ENCODE measurements at places on chromosomes 13 and 19.

DNA sequence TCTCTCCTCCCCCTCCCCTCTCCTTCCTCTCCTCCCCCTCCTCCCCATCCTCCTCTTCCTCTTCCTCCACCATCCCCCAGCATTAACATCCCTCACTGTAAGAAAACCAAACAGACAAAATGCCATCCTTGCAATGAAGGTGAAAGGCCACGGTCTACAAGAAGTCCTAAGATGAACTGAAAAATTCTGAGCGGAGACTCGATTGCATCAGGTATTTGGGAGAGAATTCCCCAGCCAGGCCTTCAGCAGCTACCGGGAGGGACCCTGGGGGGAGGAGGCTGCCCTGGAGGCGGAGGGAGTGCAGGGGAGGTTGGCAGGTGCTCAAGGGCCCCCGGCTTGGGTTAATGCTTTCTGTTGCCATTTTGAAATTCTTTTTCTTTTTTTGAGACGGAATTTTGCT lies 10.1 kb upstream of the TIMM44 start:
- DNase-seq, result no peak

GRCh38 chr19:38190793-38191192 lies 33.2 kb downstream of the DPF1 start:
- DNase-seq, result no peak

DNA sequence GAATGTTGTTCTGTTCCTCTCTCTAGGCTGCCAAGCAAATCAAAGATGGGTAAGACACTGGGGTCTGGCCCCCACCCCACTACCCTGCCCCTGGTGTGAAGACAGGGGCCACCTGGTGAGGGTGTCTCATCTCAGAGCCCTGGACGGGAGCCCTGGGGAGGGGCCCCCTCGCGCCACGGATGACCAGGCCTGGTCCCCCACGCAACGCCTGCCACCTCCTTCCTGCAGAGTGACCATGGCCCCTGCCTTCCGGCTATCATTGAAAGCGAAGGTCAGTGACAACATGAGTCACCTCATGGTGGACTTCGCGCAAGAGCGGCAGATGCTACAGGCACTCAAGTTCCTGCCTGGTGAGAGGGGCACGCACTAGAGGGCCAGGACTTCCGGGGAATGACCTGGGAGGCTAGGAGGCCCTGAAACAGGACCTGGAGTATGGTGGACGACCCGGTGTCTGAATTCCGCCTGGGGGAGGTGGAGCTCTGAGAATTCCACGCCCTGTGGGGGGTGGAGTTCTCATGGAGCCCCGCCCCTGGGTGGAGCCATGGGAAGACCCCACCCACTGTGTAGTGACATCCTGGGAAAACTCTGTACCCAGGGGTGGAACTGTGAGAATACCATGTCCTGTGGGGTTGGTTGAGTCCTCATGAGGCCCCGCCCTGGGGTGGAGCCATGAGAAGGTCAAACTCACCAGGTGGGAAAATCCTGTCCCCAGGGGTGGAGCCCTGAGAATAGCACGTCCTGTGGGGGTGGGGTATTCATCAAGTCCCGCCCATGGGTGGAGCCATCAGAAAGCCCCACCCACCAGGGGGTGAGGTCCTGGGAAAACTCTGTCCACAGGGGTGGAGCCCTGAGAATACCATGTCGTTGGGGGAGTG lies 6.1 kb downstream of the FSD1 start:
- DNase-seq, result peak; percentile 4

DNA sequence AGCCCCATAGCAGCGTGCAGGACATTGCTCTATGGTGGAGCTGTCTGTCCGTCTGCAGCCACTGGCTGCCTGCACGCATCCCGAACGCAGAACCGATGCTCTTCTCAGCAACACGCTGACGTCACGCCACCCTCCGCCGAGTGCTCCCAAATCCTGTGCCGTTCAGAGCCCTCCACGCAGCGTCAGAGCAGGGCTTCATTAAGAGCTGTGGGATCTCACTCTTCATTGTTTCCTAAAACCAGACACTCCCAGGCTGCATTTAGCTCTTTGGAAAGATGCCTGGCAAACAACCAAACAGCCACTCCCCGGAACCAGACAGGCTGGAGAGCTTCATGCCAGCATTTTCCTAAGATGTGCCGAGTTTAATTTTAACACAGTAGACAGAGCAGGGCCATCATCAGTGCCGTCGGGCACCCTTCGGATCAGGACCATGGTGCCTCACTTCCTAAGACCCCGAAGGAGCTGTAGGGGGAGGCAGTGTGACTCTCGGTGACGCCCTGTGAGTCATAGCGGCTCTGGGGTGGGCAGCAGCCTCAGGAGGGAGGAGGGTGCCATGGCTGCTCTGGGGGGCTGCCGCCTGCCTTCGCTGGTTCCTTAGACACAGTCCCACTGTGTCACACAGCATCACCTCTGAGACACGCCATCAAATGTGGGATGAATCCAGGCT lies 131.5 kb upstream of the MCF2L start:
- no peak for DNase-seq

GRCh38 chr13:28497143-28497876 lies 2.4 kb upstream of the FLT1 start:
- no peak for DNase-seq

All from effector CD8-positive, alpha-beta T cell (primary cell).